ENCODE measurements at places on chromosomes 2 and 18.

DNA sequence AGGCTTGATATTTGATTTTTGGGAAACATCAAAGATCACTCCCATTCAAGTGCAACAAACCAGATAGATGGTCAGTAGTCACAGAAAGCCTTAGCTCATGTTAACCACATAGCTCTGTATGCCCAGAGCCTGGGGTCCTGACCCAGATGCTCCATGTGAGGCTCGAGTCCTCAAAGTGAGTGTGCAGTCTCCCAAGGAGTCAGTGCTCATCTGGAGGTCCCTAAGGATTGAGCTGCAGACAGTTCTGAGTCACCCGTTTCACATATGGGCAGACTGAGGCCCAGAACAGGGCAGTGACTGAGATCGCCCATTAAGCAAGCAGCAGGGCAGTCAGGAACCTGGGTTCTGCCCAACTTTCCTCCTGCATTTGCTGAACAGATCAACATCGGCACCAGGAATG lies 9.2 kb downstream of the TMEM37 start:
- no peak for DNase-seq

DNA sequence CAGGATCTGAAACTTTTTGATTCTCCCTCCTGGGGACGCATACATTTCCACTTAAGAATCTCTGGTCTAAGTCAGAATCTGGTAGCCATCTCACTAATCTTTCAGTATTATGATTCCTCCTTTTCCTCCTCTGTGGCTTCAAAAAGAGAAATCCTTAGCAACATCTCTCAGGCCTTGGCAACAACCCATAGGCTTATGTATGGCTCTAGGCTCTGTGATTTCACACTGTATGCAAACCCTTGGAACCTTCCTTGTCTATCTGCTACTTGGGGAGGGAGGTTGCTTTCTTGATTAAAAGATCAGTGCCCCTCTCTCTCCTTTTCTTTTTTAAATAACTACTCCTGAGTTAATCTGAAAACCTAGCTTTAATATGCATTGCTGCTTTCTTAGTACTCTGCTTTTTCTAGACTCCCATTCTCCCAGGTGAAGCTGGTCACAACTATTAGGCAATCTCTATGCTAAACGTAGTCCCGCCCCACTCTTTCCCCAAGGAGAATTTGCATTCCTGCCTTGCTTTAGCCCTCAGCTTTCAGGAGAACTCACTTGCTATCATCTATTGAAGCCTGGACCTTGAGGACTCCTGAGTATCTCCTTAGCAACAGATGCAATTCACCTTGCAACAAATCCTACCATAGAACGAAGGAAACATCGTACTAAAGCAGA lies 72.2 kb upstream of the L3MBTL4 start:
- no peak for DNase-seq

GRCh38 chr2:12577567-12578253 lies 139.0 kb upstream of the TRIB2 start:
- no peak for DNase-seq

- DNase-seq = peak; percentile 56
These were observed at the start of gene EFEMP1 for GRCh38 chr2:55923091-55923981. Gene EFEMP1, minus strand, starts transcription at chr2:55923782. Its CDS starts 1,342 bp downstream, at chr2:55922440.

DNA sequence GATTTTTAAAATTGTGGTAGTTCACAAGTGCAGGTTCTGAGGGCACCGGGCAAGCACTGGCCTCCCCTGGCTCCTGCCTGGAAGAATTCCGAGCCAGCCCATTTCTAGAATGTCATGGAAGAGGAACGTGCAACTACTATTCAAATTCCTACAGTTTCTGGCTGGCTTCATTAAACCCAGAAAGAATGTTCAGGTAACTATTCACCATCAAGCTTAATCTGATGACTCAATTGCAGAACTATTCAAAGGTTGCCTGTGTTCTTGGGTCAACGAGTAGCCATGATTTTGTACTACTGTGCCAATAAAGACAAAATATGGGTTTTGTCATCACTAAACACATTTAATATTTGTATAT lies 14.3 kb upstream of the MFF start:
- DNase-seq = no peak

DNA sequence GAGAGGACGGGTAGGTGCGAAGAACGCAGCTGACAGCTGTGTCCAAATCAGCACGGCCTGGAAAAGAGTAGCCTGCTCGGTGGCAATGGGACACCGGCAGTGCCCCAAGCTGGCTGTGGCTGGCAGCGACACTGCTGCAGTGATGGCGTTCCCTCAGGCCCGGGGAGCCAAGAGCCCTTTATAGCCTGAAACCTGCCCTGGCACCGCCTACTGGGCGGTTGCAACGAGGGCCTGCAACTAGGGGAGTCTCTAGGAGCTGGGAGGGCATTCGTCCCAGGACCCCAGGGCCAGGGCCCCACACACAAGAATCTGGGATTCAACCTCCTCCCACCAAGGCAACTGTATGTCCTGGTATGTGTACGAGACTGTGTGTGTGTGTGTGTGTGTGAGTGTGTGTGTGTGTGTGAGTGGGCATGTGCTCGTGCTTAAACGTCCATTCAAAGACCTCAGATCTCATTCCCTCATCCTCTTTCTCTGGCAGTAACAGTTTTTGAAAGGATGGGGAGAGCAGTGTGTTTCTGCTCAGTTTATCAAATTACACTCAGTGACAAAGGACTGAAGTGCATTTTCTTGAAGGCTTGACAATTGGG lies 6.8 kb upstream of the CYP26B1 start:
- no peak for DNase-seq

- DNase-seq = no peak
These were observed 46.5 kb downstream of the BIN1 start for GRCh38 chr2:127060264-127060945.

DNA sequence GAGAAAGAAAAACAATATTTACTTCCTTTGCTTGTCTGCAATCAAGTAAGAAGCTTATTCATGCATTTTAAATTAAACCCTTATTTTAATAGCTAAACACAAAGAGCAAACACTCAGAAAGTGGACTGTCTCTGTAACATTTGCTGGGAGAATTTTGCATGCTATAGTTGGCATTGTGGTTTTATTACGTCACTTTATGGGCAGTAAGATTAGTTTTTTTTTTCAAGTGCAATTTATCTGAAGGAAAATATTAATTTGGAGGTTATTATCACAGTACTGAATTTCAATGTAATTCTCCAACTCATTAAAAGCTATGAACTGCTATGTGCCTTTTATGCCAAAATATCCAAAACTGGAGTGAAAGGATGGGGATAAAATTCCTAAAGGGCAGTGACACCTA lies 103.3 kb downstream of the TMEFF2 start:
- no peak for DNase-seq

- no peak for DNase-seq
These were observed 146.9 kb upstream of the STON1 start for GRCh38 chr2:48383036-48383435.

DNA sequence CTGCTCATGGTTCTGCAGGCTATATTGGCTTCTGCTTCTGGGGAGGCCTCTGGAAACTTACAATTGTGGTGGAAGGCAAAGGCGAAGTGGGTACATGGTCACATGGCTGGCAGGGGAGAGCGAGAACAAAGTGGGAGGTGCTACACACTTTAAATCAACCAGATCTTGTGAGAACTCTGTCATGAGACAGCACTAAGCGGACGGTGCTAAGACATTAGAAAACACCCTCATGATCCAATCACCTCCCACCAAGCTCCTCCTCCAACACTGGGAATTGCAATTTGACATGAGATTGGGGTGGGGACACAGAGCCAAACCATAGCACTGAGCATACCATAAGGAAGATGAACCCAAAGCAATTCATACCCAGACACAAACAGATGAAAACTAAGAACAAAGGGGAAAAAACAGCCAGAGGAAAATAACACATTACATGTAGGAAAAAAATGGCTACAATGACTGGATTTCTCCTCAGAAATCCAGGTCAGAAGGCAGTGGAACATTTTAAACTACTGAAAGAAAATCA lies 31.1 kb upstream of the INO80C start:
- DNase-seq = no peak

- no peak for DNase-seq
These were observed 195.0 kb upstream of the RAB6C start for GRCh38 chr2:129784486-129784885.

GRCh38 chr2:84805250-84805958 lies 75.5 kb downstream of the TRABD2A start:
- no peak for DNase-seq

DNA sequence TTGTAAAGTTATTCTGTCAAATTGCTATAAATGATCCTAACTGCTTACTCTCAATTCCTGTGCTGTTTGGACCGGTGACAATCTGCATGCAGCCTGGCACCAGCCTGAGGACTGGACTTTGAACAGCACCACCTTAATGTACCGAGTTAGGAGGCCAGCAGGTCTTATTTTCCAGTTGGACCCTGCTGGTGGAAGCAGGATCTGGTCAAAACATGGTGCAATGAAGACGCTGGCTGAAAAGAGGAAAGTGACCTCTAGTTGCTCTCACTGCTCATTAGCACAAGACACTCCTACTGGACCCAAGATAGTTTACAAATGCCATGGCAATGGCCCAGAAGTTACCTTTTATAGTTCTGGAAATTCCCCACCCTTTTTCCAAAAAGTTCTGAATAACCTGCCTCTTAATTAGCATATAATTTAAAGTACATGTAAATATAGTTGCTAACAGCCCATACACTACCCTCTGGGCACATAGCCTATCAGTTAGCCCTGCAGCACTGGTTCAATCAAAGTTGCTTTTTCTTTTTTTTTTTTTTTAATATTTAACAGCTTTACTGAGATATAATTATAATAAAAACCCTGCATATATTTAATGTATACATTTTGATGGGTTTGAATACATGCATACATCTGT lies 35.8 kb downstream of the RBKS start:
- DNase-seq = no peak

- DNase-seq = peak; percentile 37
These were observed 1531.9 kb upstream of the ACVR2A start for GRCh38 chr2:146312899-146313298.

GRCh38 chr2:42854207-42854818 lies 61.9 kb upstream of the HAAO start:
- DNase-seq = peak; percentile 63

GRCh38 chr2:29014811-29015421 lies 33.8 kb downstream of the TOGARAM2 start:
- no peak for DNase-seq

DNA sequence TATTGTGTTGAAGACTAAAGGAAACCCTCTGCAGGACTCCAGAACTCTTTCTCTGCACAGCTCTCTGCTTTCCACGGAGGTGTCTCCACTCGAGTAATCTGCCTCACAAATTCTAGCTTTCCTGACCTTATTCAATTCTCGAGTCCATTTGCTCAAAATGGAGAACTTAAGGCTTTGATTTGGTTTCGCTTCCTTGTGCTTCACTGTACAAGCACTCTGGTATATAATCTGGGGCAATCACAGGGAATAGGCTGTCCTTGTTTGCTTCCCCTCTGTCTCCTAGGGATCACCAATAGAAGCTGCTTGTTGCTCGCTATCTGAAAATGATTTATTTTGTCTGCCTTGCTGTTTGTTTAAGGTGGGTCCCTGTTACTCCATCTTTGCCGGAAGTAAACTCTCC lies 129.1 kb upstream of the DOCK10 start:
- no peak for DNase-seq

DNA sequence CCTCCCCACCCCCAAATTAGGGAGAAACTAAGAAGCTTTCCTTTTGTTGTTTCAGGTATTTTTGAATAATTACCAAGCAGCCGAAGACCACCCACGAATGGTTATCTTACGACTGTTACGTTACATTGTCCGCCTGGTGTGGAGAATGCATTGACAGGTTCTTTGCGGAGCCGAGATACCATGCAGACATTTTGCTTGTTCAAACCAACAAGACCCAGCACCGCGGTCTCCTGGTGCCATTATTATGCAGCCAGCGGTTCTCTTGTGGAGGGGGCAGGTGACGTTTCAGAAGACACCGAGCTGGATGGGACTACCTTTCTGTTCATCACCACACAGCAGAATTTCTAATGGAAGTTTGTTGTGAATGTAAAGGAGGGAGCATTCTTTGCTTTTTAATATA lies 43.4 kb downstream of the BCL2L11 start:
- no peak for DNase-seq

GRCh38 chr2:187364696-187365095 lies 83.4 kb downstream of the CALCRL start:
- DNase-seq = no peak

- no peak for DNase-seq
These were observed 279.1 kb downstream of the ZEB2 start for GRCh38 chr2:144240656-144241339.

GRCh38 chr2:191526536-191526935 lies 151.4 kb upstream of the NABP1 start:
- no peak for DNase-seq

- DNase-seq = no peak
These were observed 14.5 kb upstream of the C2orf69 start for GRCh38 chr2:199896617-199897016.

DNA sequence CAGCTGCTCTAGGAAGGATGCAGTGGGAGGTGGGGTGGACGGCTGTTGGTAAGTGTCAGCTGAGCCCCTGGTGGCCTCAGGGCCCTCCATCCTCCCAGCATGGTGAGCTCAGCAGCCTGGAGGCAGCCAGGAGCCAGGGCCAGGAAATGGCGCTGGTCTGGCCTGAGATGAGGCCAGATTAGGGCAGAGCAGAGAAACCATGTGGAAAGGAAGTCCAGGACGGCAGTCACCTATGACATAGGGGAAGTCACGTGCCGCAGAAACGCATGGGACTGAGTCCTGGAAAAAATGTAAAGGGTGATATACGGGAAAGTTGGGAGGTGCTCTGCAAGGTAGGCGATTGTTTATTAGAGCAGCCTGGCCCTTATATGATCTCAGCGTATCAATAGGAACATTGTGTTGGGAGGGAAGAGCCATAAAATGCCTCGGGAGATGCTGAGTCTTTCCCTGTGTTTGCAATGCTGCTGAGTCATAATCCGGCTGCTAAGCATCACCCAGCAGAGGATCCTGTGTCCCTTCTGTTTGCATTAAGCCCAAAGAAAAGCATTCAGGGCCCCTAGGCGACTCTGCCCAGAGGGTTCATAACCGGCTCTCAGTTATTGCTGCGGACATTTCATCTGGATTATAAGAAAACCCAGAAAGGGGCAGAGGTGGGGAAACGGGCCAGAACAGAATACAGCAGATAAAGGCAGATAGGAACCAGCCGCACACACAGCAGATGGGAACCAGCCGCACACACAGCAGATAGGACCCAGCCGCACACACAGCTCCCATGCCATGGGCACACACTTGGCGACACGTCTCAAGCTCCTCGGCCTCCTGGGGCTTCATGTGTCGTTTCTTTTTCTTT lies 30.3 kb upstream of the B3GNT7 start:
- DNase-seq = no peak

DNA sequence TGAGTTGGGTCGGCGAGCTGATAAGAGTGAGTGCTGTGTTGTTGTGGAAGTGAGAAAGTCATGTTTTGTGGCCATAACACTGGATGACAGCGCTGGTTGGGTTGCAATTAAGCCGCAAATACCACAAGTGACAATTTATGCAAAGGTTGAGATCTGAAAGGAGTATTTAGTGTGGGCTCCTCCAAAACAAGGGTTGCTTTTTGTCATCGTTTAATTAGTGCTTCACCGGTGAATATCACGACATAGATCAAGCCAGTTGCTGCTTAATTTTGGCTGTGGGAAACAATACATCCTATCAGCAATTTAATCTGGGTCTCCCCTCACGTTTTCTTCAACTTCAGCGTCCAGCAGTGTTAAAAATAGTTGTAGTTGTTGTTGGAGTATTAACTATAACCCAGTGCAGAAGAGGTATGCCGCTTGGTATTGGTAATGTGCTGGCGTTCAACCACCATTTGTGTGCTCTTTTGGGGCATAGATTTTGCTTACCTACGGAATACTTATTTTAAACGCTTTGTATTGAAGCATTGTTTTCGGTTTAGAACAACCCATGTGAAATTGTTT lies 662 bp downstream of the ACVR2A start:
- DNase-seq = peak; percentile 25

All from muscle of arm (tissue), 14 donors.